ENCODE measurements at places on chromosomes 13 and 19.

- DNase-seq = no peak
These were observed 15.7 kb downstream of the STK11 start for GRCh38 chr19:1220976-1221903.

DNA sequence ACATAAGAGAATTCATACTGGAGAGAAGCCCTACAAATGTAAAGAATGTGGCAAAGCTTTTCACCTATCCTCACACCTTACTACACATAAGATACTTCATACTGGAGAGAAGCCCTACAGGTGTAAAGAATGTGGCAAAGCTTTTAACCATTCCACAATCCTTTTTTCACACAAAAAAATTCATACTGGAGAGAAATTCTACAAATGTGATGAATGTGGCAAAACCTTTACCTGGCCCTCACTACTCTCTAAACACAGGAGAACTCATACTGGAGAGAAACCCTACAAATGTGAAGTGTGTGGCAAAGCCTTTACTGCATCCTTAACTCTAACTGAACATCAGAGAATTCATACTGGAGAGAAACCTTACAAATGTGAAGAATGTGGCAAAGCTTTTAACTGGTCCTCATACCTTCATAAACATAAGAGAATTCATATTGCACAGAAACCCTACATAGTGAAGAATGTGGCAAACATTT is 14.0 kb upstream of the ZNF506 start:
- no peak for DNase-seq

DNA sequence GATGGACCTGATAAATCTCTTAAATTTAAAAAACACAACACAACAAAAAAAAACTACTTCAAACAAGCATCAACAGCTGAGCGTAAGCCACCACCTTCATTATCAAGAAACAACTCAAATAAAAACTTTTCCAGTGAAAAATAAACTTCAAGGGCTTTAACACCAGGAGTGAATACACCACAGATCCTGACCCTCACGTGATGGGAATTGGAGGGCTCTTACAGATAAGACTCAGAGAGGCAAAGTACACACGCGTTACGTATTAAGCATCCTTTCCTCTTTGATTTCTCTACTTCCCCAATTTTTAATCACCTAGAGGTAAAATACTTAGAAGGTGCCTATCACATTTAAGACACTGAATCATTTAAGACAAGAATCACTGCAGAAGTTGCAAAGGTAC is 573 bp upstream of the STARD13 start:
- DNase-seq = no peak

GRCh38 chr13:59790626-59791025 is 373.1 kb downstream of the DIAPH3 start:
- DNase-seq = peak; percentile 17

Measured in fibroblast of skin of left biceps (primary cell).